ENCODE measurements at places on chromosomes 16 and 17. TPM values are rescaled to one million over a fixed set of nuclear protein-coding genes. Genes with fewer than 3 reads are reported as not detected.

DNA sequence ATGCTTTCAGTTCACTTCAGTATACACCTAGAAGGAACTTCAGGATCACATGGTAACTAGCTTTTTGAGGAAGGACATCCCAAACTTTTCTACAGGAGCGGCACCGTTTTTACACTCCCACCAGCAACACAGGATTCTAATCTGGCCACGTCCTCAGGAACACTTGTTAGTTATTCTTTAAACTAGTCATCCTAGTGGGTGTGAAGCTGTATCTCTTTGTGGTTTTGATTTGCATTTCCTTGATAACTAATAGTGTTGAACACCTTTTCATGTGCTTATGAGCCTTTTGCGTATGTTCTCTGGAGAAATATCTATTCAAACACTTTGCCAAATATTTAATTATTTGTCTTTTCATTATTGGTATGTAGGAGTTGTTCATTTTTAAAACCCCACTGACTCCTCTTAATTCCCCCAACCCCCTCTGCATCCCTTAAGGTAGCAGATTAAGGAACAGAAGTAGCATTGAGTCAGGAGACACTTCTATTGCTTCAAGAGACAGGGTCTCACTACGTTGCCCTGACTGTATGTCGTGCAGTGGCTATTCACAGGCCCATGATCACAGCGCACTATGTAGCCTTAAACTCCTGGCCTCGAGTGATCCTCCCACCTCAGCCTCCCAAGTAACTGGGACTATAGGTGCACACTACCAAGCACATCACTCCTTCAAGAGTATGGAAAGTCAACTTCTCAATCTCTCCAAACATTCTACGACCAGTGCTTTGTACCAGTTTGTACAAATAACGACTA is 25.4 kb downstream of the YWHAE start:
- H3K4me3 ChIP-seq = peak overlapping the region; percentile 80
- peak; percentile 26 for DNase-seq
- peak overlapping the region; percentile 87 for H3K27ac ChIP-seq
- no peaks in the 10 kb centered on the region for H3K27me3 ChIP-seq

The SCIMP gene
- 6.5 TPM for polyA plus RNA-seq

DNA sequence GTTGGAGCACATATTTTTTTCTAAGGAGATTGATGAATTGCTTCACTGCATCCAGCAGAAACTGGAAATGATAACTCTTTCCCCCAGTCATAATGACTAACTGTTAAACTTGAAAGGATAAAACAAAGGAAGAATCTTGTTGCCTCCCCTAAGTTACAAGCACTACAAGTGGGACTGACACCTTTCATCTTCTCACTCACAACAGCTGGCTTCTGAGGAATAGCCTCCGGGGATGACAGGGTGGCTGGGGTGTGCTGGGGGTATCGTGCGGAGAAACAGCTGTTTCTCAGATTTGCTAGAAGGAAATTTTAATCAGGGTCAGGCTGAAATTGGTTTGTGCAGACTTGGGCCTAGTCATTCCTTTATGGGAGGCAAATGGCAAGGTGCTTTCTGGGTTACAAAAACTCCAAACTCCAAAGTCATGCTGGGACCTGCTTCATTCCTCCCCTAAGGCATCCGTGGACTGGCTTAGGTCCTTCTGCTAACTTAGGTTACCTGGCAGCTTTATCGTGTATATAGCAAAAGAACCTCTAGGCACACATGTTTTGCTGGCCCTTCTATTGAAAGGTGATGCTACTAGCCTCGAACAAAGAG is 557.2 kb downstream of the TOX3 start:
- no peaks in the 10 kb centered on the region for H3K27me3 ChIP-seq
- DNase-seq = no peak
- no peaks in the 10 kb centered on the region for H3K36me3 ChIP-seq
- no peak overlapping the region for H3K27ac ChIP-seq
- no peak overlapping the region for H3K4me3 ChIP-seq

The SLC5A10 gene
- not detected for polyA plus RNA-seq

GRCh38 chr16:89338863-89339262 is 121.4 kb downstream of the ZNF778 start:
- H3K27ac ChIP-seq = peak overlapping the region; percentile 69
- no peaks in the 10 kb centered on the region for H3K36me3 ChIP-seq
- H3K27me3 ChIP-seq = peaks cover 2% of the 10 kb centered on the region
- DNase-seq = no peak

DNA sequence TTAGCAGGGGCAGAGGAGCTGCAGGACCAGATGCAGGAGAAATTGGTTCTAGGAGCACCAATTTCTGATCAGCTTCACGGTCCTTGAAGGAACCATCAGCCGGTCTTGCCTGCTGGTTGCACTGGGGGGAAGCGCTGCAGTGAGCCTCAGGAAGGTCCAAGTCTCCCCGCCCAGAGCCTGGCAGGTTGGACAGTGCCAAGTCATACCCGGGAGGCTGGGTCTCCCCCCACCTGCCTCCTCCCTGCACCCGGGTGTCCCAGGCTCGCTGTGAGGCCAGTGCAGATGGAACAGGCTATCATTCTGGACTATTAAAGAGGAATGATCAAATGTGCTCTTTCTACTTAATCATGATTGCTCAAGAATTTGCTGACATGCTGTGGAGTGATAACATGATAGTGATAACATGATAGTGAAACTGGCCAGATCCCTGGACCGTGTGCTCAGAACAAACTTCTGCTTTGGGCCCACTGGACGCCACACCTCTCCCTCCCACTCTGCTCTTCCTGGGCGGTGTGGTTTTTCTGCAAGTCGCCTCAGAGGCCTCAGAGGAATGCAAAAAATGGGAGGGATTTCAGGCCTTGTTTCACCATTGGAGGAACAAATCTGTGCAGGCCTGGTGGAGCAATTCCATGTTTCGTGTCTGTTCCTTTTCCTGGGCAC is 236.0 kb downstream of the IRF8 start:
- peaks cover 11% of the 10 kb centered on the region for H3K27me3 ChIP-seq
- H3K4me3 ChIP-seq = no peak overlapping the region
- DNase-seq = no peak

DNA sequence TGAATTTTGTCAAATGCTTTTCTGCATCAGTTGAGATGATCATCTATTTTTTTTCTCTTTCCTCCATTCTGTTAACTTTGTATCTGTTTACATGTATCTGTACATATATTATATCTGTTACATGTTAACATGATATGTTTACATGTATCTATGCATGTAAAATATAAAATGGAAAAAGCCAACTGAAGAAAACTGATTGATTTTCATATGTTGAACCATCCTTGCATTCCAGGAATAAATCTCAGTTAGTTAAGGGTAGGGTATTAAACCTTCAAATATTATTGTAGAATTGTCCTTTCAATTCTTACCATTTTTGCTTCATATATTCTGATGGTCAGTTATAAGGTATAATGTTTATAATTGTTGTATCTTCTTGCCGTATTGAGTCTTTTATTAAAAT is 336.1 kb downstream of the ZFHX3 start:
- H3K36me3 ChIP-seq = peaks cover 11% of the 10 kb centered on the region
- no peak for DNase-seq
- H3K4me3 ChIP-seq = no peak overlapping the region
- no peak overlapping the region for H3K27ac ChIP-seq

All from immature natural killer cell (primary cell).